ENCODE measurements at places on chromosomes 5 and 9.

DNA sequence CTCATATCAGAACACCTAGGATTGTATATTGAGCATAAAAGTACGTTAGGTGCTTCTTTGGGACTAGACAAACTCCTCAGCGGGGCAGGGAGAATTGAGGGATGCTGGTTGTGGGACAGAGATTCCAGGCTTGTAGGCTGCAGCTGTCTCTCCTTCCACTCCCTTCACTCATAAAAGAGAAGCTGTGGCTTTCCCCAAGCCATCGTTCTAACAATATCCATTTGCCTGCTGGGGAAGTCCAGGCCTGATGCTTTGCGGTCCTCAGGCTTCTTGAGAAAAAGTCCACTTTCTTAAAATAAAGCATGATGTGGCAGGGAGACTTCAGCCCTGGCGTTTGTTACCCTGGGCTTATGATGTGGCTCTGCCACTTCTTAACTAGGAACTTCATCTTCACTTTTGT, 129.3 kb upstream of the OSMR start:
- no peak for DNase-seq

DNA sequence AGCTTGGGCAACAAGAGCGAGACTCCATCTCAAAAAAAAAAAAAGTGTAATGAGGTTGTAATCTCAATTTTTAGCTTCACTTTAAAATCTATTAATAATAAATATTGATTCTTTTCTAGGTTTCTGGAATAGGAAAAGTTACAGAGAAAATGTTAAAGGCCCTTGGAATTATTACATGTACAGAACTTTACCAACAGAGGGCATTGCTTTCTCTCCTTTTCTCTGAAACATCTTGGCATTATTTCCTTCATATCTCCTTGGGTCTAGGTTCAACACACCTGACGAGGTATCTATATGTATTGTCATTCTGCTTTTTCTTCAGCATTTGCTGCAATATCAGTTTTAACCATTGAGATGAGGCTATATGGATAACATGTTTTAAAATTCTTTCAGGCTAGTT, 26.6 kb upstream of the ANKDD1B start:
- DNase-seq = no peak

DNA sequence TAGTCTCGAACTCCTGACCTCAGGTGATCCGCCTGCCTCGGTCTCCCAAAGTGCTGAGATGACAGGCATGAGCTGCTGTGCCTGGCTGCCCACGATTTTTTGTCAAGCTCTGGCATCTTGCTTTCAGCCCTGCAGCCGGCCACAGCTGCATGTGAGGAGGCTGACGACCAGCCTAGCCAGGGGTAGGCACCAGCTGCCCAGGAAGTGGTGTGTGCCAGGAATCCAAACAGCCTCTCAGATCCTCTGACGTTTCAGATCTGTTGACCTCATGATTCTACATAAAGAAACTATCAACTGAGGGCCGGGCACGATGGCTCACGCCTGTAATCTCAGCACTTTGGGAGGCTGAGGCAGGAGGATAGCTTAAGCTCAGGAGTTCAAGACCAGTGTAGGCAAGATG, 19.0 kb downstream of the DYNC2I2 start:
- DNase-seq = no peak

- DNase-seq = no peak
Observed at GRCh38 chr9:98117984-98118639, 910 bp downstream of the TRIM14 start.

GRCh38 chr5:149149942-149150341, 8.6 kb downstream of the ABLIM3 start:
- DNase-seq = no peak

DNA sequence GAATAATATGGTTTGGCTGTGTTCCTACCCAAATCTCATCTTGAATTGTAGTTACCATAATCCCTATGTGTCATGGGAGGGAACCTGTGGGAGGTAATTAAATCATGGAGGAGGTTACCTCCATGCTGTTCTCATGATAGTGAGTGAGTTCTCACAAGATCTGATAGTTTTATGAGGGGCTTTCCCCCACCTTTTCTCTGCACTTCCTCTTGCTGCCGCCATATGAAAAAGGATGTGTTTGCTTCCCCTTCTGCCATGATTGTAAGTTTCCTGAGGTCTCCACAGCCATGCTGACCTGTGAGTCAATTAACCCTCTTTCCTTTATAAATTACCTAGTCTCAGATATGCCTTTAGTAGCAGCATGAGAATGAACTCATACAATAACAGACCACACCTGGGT, 63.7 kb upstream of the PRR16 start:
- DNase-seq = no peak
